ENCODE measurements at places on chromosomes 13 and 19. TPM values are rescaled to one million over a fixed set of nuclear protein-coding genes. Genes with fewer than 3 reads are reported as not detected.
A peak's percentile ranks its signal among the peaks of the same experiment; 100 is the strongest.

- no peak overlapping the region for H3K4me3 ChIP-seq
- H3K27me3 ChIP-seq: no peaks in the 10 kb centered on the region
- H3K27ac ChIP-seq: no peak overlapping the region
- H3K36me3 ChIP-seq: no peaks in the 10 kb centered on the region
These were observed 61.0 kb downstream of the NHLRC3 start for GRCh38 chr13:39099231-39099630.

Gene TMEM221
- total RNA-seq: 0.71 TPM

DNA sequence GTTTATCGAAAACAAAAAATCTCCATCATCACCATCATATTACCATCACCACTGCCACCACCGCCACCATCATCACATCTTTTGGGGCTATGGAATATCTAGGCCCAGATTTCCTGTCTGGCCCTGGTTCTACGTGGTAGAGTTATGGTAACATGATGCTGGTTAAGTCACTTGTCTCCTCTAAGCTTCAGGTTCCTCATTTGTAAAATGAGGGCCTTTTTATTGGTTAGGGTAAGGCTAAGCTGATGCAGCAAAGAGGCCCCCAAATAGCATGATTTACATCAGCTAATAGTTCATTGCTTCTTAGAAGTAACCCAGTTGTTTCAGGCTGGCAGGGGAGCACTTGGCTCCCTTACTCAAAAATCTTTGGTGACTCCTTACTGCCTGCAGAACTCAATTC is 37.9 kb downstream of the PCDH8 start:
- peaks cover 2% of the 10 kb centered on the region for H3K36me3 ChIP-seq
- no peak for DNase-seq
- no peak overlapping the region for H3K4me3 ChIP-seq
- peaks cover 10% of the 10 kb centered on the region for H3K4me1 ChIP-seq
- H3K27ac ChIP-seq: no peak overlapping the region

Gene SHFL
- total RNA-seq: 0.89 TPM

DNA sequence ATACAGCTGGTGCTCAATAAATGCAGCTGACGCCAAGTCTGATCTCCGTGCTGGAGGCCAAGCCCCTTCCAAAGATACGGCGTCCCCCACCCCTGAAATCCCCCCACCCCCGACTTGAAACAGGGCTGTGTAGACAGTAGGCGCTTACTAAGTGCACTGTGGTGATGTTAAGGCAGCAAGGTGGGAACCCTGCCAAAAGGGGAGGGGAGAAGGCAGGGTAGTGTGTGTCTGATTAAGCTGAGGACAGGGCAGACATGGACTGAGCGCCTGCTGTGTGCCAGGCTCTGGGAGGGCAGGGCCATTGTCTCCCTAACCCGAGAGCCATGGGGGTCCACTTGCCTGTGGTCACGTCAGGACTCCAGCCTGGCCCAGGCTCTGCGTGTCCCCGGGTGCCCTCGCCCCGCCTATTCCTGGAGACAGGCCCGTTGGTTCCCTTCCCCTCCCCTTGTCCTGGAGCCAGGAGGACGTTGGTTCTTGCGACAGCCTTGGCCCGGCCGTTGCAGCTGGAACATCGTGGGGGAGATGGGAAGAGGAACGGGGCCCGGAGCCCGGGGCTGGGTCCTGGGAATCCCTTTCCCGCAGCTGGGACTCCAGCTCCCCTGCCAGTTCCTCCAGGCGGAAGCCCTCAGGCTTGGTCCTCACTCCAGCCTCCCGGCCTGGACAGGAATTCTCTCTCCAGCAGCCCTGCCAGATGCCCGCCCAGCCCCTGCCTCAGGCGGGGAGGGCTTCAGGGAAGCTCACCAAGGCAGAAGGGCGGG is 1.7 kb upstream of the ELANE start:
- no peak overlapping the region for H3K4me3 ChIP-seq
- H3K36me3 ChIP-seq: no peaks in the 10 kb centered on the region
- no peak for DNase-seq
- H3K27me3 ChIP-seq: peaks cover 39% of the 10 kb centered on the region
- H3K27ac ChIP-seq: no peak overlapping the region
- H3K4me1 ChIP-seq: peaks cover 4% of the 10 kb centered on the region

GRCh38 chr19:19530423-19530804 is 1.7 kb downstream of the YJEFN3 start:
- no peak for DNase-seq
- peaks cover 7% of the 10 kb centered on the region for H3K27me3 ChIP-seq
- peaks cover 8% of the 10 kb centered on the region for H3K36me3 ChIP-seq
- H3K27ac ChIP-seq: no peak overlapping the region
- peak overlapping the region; percentile 67 for H3K4me3 ChIP-seq

- peak overlapping the region; percentile 35 for H3K27ac ChIP-seq
- no peaks in the 10 kb centered on the region for H3K36me3 ChIP-seq
- peaks cover 2% of the 10 kb centered on the region for H3K27me3 ChIP-seq
- H3K4me3 ChIP-seq: no peak overlapping the region
These were observed 17.5 kb downstream of the MISP start for GRCh38 chr19:768424-768823.

DNA sequence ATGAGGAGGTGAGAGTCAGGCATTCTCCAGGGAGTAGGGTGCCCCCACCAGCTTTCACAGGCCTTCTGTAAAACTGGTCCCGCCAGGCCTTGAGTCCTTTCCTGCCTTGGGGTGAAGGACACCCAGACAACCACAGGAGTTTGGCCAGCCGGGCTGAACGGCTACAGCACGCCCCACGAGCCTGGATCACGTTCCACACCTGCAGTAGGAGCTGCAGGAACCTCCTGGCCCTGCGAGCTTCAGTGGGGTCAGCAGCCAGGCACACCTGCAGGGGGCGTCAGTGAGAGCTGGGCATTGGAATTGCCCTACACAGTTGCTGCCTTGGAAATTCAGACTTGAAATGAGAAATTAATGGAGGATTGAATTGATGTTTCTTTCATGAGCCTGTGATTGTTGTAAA is 45.7 kb downstream of the COL4A2 start:
- DNase-seq: no peak
- H3K4me1 ChIP-seq: peaks cover 28% of the 10 kb centered on the region
- H3K27me3 ChIP-seq: no peaks in the 10 kb centered on the region
- no peak overlapping the region for H3K27ac ChIP-seq
- peaks cover 6% of the 10 kb centered on the region for H3K36me3 ChIP-seq

- no peaks in the 10 kb centered on the region for H3K36me3 ChIP-seq
- H3K27ac ChIP-seq: no peak overlapping the region
- DNase-seq: no peak
- peaks cover 22% of the 10 kb centered on the region for H3K4me1 ChIP-seq
- H3K27me3 ChIP-seq: no peaks in the 10 kb centered on the region
These were observed 256.9 kb downstream of the SPRY2 start for GRCh38 chr13:80083853-80084676.

Gene GARIN5A
- total RNA-seq: 1.1 TPM

DNA sequence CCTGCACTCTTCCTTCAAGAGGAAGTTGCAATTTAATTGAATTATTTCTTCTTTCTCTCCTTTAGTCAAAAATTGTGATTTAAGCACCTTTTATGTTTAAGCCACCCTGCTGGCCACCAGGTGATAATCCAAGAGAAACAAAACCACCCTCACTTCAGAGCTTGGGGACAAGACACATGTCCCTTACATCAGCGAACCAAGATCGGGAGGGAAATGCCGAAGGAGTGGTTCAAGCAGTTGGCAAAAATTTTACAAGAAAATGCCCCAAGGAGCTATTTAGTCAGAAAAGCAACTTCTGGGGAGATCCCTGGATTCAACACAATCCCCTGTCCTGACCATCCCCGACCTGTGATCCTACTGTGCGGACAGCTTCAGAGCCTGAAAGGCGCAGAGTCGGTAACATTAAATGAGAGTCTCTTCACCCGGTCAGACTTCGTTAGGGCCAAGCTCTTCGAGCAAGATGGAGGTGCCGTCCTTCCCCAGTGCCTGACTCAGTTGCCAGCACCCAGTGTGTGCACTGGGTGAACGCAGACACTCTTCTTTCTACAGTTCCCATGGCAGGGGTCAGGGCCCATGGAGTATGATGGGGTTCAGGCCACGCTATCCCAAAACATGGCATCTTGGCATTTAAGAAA is 78.6 kb upstream of the TM9SF2 start:
- no peak for DNase-seq
- H3K27me3 ChIP-seq: peaks cover 52% of the 10 kb centered on the region
- peaks cover 9% of the 10 kb centered on the region for H3K4me1 ChIP-seq
- H3K36me3 ChIP-seq: no peaks in the 10 kb centered on the region
- H3K4me3 ChIP-seq: no peak overlapping the region

Gene C3
- total RNA-seq: not detected

Gene RTBDN
- not detected for total RNA-seq

DNA sequence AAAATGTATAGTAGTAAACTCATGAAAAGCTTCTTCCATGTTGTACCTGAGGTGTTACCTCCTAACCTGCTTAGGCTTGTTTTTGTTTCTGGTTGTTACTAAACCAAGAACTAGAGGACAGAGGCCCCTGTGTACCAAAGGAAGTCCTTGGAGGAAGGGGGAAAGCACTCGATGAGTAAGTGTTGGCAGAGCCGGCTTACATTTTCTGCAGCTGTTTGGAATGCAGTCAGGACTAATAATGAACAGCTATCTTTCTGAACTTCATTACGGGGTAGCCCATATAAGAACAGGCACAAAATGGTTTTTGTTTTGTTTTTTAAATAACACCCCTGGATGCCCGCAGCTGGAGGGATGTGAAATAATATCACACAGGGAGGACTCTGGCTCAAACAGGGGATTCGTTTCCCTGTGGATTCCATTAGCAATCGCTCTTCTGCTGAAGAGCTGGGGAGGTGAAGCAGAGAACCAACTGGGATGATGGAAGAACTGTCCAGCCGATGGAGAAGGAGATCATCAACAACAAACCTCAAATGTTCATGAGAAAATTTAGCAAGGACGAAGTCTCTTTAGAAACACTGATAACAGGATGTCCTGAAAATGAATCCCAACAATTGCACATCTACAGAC is 214.2 kb upstream of the MAB21L1 start:
- H3K27me3 ChIP-seq: no peaks in the 10 kb centered on the region
- peaks cover 4% of the 10 kb centered on the region for H3K4me1 ChIP-seq
- H3K36me3 ChIP-seq: no peaks in the 10 kb centered on the region
- peak overlapping the region; percentile 80 for H3K27ac ChIP-seq
- no peak overlapping the region for H3K4me3 ChIP-seq

DNA sequence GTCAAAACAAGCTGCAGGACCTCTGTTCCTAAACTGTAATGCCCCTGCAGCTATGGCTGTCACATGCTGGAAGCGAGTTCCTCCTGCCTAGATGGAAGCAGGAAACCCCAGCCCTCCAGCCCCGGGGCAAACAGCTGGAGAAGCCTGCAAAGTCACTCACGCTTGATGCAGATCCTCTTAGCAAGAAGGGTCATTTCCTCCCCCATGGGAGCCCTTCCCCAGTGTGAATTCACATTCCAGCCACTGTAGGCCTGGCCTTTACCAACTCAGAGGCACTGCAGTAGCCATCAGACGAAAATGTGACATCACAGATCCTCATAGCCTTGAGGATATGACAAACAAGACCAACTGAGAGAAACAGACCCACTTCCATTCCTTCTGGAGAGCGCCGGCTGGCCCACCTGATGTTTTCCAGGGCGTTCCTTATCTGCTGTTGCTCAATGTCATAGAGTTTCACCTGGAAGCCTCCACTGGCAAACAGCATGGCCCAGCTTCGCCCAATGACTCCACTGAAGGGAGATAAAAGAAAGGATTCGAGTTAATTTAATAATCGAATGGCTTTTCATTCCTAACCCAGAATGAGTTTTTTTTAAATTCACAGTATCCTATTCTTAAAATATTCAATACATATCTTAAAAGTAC is 13.5 kb downstream of the CRYL1 start:
- H3K27me3 ChIP-seq: no peaks in the 10 kb centered on the region
- H3K4me3 ChIP-seq: no peak overlapping the region
- H3K27ac ChIP-seq: no peak overlapping the region
- peaks cover 3% of the 10 kb centered on the region for H3K36me3 ChIP-seq
- peak; percentile 17 for DNase-seq
- peaks cover 14% of the 10 kb centered on the region for H3K4me1 ChIP-seq

Gene SHC2
- total RNA-seq: 45.2 TPM

DNA sequence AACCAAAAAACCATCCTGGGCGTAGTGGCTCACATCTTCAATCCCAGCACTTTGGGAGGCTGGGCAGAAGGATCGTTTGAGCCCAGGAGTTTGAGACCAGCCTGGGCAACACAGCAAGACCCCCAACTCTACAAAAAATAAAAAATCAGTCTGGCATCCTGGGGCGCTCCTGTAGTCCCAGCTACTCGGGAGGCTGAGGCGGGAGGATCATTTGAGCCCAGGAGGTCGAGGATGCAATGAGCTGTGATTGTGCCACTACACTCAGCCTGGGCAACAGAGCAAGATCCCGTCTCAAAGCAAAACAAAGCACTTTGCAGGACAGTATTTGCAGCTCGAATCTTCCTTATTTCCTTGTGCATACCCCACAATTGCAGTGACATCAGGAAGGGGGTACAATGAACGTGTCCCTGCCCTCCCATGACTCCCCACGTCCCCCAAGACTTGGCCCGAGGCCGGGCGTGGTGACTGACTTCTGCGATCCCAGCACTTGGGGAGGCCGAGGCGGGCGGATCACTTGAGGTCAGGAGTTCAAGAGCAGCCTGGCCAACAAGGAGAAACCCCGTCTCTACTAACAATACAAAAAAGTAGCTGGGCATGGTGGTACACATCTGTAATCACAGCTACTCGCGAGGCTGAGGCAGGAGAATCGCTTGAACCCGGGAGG is 870 bp downstream of the NDUFB7 start:
- H3K27me3 ChIP-seq: no peaks in the 10 kb centered on the region
- H3K36me3 ChIP-seq: peaks cover 3% of the 10 kb centered on the region
- DNase-seq: no peak

Gene PROZ
- total RNA-seq: not detected

GRCh38 chr13:97306645-97307044 is 84.5 kb downstream of the MBNL2 start:
- H3K27ac ChIP-seq: no peak overlapping the region
- no peak overlapping the region for H3K4me3 ChIP-seq
- no peaks in the 10 kb centered on the region for H3K27me3 ChIP-seq
- H3K36me3 ChIP-seq: peaks cover 8% of the 10 kb centered on the region

- H3K27ac ChIP-seq: no peak overlapping the region
- no peak overlapping the region for H3K4me3 ChIP-seq
- no peak for DNase-seq
- peaks cover 2% of the 10 kb centered on the region for H3K36me3 ChIP-seq
- H3K4me1 ChIP-seq: no peaks in the 10 kb centered on the region
- H3K27me3 ChIP-seq: peaks cover 5% of the 10 kb centered on the region
These were observed 593.0 kb downstream of the UQCRFS1 start for GRCh38 chr19:28619816-28620429.

GRCh38 chr19:7789447-7789846 is 26.4 kb downstream of the CLEC4M start:
- H3K4me3 ChIP-seq: no peak overlapping the region
- no peak overlapping the region for H3K27ac ChIP-seq
- H3K4me1 ChIP-seq: no peaks in the 10 kb centered on the region
- DNase-seq: no peak
- no peaks in the 10 kb centered on the region for H3K36me3 ChIP-seq
- H3K27me3 ChIP-seq: peaks cover 89% of the 10 kb centered on the region

Gene LILRA1
- not detected for total RNA-seq

GRCh38 chr13:97435794-97436193 is 1.8 kb downstream of the RAP2A start:
- H3K4me3 ChIP-seq: peak overlapping the region; percentile 96
- H3K27me3 ChIP-seq: no peaks in the 10 kb centered on the region
- H3K27ac ChIP-seq: no peak overlapping the region
- peaks cover 40% of the 10 kb centered on the region for H3K4me1 ChIP-seq
- no peaks in the 10 kb centered on the region for H3K36me3 ChIP-seq
